ENCODE measurements at places on chromosomes 1 and 21.
A peak's percentile ranks its signal among the peaks of the same experiment; 100 is the strongest.

DNA sequence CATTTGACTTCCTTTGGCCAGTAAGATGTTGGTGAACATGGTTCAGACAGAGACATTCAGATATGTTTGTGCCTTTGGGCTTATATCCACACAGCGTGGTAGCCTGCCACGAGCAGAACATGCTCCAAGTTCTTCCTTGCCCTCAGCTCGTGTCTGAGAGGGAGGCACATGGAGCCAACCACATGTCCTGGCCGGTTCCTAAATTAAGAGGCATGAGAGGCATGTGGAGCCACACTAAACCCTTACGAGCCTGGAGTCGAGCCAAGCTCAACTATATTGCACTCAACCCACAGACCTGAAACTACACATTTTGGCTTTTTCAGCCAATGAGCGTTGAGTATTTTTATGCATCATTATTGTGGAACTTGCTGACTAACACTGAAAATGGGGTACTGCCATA is 133.7 kb upstream of the KCNK1 start:
- no peak for DNase-seq

DNA sequence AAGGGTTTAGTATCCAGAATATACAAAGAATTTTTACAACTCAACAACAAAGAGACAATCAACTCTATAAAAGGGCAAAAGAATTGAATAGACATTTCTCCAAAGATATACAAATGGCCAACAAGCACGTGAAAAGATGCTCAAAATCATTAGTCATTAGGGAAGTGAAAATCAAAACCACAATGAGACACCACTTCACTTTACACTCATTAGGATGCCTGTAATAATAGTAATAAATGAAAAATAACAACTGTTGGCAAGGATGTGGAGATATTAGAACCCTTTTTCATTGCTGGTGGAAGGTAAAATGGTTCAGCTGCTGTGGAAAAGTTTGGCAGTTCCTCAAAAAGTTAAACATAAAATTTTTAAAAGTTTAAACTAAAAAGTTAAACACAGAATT is 7.0 kb upstream of the ABCD3 start:
- no peak for DNase-seq

DNA sequence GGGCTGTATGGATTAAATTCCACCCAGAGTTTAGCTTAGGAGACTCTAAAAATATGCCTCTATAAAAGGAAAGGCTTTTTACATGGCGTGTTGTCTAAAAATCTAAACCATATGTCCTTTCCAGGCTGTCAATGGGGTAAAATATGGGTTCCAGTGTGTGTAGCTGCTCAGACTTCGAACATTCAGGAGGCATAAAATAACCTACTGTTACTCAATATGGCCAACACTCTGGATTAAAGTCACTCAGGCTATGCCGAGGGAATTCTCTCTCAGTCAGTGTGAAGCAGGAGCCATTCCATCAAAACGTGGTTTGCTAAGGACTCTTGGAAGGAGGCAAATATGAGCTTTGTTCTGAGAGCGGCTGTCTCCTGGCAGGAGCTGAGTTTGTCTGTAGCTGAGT is 135.3 kb downstream of the RUNX1 start:
- no peak for DNase-seq

DNA sequence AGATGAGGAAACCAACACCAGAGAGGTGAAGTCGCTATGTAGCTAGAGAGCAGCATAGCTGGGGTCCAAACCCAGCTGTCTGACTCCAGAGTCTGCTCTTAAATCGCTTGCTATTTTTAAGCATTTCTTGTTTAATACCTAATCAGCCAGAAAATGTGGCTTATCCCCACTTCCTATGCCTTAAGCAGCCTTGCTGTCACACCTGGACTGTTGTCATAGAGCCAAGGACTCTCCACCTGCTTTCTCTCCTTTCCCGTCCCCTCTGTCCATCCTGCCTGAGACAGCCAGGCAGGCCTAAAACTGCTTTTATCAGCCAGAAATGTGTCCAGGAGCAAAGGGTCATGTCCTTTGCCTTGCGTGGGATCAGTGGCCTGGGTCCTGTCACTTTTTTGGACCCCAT is 28.3 kb upstream of the EPHA8 start:
- no peak for DNase-seq

GRCh38 chr1:164613176-164613575 is 54.2 kb downstream of the PBX1 start:
- DNase-seq, result no peak

GRCh38 chr1:162892906-162893611 is 32.1 kb upstream of the CCDC190 start:
- no peak for DNase-seq

DNA sequence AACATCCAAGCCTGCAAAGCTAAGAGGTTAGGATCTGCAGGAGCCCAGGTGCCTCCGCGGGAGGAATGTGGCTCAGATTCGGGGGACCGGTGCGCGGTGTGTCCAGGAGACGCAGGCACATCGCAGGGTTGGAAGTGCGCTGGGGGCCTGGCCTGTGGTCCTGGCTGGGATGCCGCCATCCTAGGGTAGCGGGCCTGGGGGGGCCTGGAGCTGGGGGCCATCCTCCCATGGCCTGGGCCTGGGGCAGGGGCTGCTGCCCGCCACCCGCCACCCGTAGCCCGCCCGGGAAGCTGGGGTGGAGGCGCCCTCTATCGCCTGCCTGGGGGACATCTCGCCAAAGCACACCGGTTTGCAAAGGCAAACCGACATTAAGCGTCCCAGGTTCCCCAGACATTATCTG is 170.6 kb upstream of the ARHGEF16 start:
- DNase-seq, result no peak

DNA sequence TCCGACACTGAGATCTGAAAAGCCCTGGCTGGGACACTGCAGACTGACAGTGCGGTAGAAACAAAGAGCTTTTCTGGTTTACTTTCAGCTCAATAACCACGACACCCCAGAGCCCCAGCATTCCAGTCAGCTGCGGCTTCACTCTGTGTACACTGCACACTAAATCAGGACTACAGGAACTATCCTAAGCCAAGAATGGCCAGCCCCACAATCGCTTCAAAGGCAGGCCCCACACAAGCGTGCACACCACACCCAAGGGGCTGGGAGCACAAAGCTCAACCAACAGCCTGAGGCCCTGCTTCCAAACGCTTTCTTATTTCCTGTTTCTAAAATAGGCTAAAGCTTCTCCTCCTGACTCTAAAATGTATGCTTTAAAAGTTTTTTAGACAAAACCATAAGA is 28.4 kb downstream of the URB1 start:
- no peak for DNase-seq

DNA sequence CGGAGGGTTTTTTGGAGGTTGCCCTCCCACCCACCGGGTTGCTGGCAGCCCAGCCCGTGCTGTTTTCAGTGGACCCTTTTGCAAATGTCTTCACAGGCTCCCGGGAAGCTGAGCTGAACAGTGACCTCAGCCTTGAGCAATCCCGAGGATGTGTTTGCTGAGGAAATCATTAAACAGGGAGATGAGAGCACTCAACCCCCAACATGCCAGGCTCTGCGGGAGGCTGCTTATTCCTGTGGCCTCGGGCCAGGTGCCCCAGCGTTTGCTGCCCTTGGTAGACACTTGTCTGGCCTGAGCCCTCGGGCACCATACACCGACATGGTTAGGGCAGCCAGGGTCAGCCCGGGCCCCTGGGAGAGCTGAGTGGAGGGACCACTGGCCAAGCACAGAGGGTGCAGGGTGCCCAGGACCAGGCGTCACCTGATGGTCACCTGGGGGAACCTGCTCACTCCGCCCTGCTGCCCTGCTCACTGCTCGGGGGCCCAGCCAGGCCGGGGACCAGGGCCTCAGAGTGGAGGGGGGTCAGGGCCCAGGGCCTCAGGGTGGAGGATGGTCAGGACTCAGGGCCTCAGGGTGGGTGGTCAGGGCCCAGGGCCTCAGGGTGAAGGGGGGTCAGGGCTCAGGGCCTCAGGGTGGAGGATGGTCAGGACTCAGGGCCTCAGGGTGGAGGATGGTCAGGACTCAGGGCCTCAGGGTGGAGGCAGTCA is 42.5 kb upstream of the POFUT2 start:
- no peak for DNase-seq

GRCh38 chr1:178052650-178053461 is 41.0 kb upstream of the RASAL2 start:
- DNase-seq, result no peak

DNA sequence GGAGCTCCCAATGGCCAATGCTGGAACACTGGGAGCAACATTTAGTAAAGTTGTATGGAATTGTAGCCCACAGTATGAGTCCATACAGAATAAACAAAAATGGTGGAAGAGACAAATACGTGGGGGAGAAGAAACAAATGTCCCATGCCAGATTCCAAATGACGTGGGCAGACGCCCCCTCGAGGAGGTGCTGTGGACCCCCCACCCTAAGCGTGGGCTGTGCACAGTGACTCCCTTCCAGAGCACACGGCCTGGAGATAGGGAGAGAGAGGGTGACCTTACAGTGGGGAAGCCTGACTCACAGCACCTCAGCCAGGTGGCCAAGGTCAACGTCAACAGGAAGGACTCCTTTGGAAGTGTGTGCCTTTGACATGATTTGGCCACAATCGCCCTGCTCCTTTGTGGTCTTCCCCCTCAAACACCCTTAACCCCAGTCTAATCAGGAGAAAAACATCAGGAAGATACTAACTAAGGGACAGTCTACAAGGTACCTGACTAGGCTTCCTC is 13.7 kb upstream of the PDE9A start:
- DNase-seq, result no peak

GRCh38 chr1:63435161-63435560 is 67.7 kb downstream of the ALG6 start:
- no peak for DNase-seq

DNA sequence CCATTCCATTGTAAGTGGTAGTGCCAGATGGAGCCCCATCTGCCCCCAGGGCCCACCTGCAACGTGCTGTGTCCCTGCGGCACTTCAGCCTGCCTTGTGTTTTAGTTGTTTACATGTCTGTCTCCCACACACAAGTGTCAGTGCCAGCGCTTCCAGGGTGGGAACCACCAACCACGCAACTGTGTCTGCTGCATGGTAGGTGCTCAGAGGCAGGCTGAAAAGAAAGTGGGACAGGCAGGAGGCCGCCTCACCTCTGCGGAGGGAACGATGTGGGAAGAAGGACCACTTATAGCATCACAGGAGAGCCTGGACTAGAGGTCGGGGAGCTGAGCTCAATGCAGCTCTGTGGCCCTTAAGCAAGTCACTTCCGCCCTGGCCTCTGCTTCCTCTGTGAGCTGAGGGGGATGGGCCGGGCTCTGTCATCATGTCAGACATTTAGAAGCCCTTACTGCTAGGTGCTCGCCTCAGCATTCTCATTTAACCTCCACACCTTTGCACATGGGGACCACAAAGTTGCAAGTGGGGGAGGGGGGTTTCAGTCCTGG is 17.9 kb downstream of the SLC9A1 start:
- no peak for DNase-seq

GRCh38 chr1:191490303-191490702 is 668.0 kb upstream of the RGS18 start:
- DNase-seq, result no peak

DNA sequence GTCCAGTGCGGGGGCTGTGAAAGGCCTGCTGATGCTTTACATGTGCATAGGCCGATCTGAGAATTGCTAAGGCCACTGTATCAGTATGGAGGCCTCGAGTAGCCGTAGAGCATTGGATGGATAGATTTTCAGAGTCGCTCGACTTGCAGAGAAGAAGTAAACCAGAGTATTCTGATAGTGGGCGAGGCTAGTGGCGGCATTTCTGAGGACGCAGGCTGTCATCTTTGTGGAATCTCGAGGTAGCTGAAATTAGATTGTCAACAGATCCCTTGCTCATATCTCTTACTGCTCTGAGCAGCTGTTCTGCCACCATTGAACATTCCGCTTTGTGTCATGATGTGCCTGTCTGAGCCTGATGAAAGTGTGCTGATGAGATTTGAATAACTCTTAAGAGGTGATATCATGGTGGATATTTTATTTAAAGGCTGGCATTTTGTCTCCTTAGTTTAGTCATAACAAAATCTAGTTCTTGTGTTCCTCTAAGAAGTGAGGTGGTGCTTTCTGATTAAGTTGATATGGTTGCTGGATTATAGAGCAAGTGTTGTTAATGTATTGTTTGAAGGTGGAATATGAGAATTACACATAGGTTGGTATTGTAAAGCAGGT is 1.5 kb downstream of the KIF1B start:
- DNase-seq, result no peak

GRCh38 chr21:31374395-31374794 is 30.3 kb upstream of the TIAM1 start:
- DNase-seq, result no peak

GRCh38 chr1:46466477-46467182 is 23.0 kb upstream of the DMBX1 start:
- peak; percentile 63 for DNase-seq

DNA sequence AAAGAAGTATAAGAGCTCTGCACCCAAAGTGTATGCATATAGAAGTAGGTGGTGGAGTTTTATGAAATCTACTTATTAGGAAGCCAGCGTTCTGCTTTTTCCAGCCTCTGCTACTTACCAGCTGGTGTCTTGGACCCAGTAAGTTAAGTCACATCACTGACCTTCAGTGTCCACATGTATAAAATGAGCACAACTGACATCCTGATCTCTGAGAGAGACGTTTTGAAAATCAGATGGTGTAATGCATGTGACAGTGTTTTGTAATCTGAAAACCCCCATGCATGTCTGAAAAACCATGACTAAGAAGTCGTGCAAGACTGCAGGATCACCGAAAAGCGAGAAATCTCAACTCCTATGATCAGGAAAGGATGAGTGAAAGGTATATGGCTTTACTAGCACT is 2.0 kb downstream of the CR1 start:
- no peak for DNase-seq

- peak; percentile 90 for DNase-seq
Measured at GRCh38 chr1:215992620-215993019, 425.5 kb downstream of the KCTD3 start.

GRCh38 chr1:16013220-16013907 is 4.5 kb downstream of the HSPB7 start:
- DNase-seq, result no peak

DNA sequence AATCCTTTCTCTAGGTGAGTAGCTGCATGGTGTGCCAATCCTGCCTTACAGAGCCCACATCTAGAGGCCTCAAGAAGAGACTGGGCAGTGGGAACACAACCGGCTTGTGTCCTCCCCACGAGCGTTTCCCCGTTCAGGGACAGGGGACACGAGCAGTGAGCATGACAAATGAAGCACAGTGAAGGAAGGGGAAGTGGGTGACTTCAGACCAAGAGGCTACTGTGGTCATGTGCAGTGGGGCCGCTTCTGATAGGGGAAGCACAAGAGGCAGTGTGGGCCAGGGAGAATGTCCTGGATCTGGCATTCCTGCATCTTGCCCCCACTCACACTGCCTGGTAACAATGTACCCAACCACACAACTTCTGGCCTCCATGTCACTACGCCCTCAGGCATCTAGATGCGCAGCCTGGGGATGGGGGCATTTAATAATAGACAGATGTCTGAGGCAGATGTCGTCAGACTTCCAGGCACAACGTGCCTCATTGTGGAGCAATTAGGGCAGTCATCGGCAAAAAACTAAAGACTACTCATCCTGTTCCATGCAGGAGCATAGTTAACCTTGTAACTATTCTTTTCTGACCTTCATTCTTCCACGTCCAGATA is 155.6 kb upstream of the NBPF11 start:
- no peak for DNase-seq

DNA sequence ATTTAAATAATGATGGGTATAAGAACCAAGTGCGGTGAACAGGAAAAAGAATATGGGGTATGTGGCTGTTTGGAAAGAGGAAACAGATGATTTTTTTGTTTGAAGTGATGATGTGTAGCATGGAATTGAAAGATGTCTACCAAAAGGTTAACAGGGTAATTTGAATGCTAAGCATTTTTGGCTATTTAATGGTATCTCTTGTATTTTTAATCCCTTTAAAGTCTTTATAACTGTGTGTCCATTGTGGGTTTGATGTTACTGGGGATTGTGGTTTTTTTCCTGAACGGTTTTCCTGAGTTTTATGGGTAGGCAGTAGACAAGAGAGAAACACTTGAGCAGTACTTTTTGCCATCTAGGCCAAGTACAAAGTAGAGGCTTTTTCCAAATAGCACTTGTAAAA is 63.2 kb downstream of the PRDM2 start:
- no peak for DNase-seq
